ENCODE measurements at places on chromosomes 13 and 19.

GRCh38 chr13:113448885-113449692, 4.2 kb downstream of the ADPRHL1 start:
- DNase-seq, result peak; percentile 29

DNA sequence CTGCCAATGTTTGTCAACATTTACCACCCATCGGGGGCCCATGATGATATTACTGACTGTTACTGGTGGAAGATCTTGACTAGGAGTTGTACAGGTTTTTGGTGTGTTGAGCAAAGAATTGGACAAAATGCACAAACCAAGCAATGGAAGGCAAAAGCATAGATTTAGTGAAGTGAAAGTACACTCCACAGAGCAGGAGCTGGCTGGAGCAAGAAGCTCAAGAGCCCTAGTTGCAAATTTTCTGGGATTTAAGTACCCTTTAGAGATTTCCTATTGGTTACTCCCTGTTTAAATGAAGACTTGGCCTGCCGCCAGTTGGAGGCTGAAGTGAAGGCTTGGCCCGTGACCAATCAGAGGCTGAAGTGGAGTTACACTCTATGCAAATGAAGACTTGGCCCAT, 128.6 kb upstream of the KL start:
- no peak for DNase-seq

DNA sequence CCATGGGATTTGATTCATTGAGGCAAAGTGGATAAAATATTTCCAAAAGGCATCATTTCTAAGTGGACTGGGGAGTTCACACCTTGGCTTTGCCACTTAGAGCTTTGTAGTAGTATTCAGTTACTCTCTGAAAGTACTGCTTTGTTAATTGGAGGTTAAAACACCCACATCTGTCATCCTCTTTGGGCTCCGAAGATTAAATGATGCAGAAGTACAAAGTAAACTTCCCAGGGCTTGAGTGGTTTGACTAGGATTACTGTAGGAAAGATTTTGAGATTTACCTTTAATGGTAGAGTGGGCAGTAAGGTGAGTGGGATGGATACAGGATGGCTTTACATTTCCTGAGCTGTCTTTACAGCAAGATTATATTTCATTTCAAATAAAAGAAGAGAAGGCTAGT, 42.4 kb downstream of the WASF3 start:
- no peak for DNase-seq

- DNase-seq, result no peak
Observed at GRCh38 chr19:13896227-13896626, 9.7 kb downstream of the BRME1 start.

GRCh38 chr19:18231775-18232174, 5.5 kb upstream of the PDE4C start:
- no peak for DNase-seq

GRCh38 chr13:29858667-29859066, 8.2 kb upstream of the UBL3 start:
- DNase-seq, result no peak

DNA sequence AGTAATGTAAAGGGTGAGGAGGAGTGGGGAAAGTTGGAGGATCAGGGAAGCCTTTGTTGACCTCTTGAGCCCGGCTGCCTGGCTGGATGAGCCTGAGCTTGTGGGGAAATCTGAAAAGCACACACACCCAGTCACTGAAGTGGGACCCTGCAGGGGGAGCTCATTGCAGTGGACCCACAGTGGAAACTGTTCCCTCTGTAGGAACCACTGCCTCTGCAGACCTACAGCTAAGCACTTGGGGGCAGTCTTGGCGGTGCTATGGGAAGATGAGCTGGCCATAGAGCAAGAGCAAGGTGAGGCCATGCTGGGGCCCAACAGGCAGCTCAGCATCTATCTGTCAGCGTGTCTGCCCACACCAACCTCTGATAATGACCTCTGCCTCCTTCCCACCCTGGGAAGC, 294.8 kb downstream of the TSHZ3 start:
- no peak for DNase-seq

- DNase-seq, result no peak
Observed at GRCh38 chr13:95833126-95833525, 156.2 kb downstream of the DNAJC3 start.

GRCh38 chr19:50639121-50640112, at the start of gene SYT3:
Gene SYT3 (minus strand): TSS chr19:50639881. CDS start chr19:50637411, 2,470 bp downstream.
- DNase-seq, result peak; percentile 4

DNA sequence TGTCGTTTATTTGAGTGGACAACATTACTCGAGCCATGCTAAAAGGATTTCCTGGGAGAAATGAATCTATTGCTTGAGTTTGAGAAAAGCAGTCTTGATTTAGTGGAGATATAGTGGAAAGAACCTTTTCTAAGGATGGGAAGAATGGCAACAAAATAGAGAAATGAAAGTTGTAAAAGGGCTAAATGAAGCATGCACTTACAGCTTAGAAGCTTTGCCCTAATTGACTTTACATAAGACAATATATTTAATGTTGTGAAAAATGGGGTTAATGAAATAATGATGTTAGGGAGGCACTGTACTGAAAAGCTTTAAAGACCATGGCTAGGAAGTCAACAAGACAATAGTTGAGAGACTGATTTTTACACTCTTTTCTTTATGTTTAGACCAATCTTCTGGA, 35.4 kb downstream of the SLC10A2 start:
- DNase-seq, result no peak
